ENCODE measurements at places on chromosomes 13 and 19.

- DNase-seq: no peak
Measured at GRCh38 chr13:105607016-105607415, 928.4 kb downstream of the EFNB2 start.

GRCh38 chr19:12287958-12288500, 6.7 kb downstream of the ZNF44 start:
- DNase-seq: no peak

DNA sequence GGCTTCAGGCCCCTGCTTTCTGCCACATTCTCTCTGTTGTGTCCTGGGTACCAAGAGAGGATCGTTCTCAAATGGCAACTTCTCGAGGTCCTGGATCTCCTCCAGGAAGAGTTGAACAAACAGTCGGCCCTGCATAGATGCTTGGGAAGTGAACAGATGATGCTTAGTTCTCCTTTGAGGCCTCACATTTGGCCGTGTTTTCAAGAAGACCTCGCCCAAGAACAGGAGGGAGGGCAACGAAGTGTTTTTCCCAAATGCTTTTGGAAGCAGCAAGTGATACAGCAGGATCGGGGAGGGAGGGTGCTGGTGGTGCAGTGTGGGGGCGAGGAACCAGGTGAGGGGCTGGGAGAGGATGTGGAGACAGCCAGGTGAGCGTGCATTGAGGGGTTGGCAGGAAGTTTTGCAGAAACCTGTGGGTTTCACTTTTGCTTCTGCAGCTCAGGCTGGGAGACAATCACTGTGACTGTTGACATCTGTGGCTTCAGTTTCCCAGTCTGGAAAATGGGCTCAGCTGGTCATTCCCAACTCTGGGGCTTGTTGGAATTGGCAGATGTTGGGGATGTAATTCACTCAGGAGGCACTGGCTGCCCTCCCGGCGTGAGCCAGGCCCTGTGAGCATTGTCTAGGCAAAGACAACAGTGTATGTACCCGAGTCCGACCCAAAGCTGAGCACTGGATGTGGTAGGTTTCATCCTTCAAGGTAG, 21.6 kb downstream of the MAST3 start:
- no peak for DNase-seq

- DNase-seq: no peak
Measured at GRCh38 chr13:114025714-114026431, 52.0 kb upstream of the C13orf46 start.

DNA sequence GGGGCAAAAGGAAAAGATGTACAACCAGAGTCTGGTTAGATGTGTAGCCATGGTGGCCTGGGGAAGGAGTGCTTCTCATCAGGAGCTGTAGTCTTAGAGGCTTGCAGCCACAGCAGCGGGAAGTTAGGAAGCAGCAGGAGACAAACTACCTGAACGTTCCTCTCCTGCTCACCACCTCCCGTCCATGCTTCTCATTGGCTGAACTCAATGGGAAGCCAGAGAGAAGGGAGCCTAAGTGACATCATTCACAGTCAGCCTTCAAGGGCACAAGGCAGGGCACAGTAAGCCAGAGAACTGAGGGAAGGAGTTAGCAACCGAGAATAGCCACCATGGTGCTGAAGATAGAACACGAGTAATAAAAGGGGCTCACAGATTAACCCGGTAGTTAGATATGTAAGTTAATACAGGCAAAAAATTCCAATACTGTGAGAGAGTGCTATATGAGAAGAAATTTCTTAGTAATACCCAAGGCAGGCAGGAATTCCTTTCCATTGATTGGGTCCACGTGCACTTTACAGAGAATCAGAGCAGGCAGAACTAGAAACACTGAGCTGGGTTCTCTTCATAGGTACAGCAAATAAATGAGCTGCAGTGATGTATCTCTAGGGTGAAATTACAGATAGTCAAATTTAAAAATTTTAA, 391.5 kb upstream of the DACH1 start:
- no peak for DNase-seq

- no peak for DNase-seq
Measured at GRCh38 chr19:31300422-31300821, 48.8 kb downstream of the TSHZ3 start.

DNA sequence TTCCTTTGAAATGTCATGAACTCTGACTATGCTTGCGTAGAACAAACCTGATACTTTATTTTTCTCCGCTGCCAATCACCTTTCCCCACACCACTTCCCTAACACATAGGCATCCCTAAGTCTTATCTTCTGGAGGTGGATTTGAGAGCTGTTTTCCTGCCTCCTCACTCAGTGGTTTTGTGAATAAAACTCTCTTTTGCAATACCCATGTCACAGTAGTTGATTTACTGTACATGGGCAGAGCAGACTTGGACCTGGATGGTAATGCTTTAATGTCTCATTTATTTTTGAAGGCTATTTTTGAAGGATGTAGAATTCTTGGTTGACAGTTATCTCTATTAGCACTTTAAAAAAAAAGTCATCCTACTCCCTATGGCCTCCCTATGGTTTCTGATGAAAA, 881.8 kb downstream of the SLITRK5 start:
- DNase-seq: no peak

- DNase-seq: no peak
Measured at GRCh38 chr13:112738606-112739005, 48.8 kb downstream of the ATP11A start.

DNA sequence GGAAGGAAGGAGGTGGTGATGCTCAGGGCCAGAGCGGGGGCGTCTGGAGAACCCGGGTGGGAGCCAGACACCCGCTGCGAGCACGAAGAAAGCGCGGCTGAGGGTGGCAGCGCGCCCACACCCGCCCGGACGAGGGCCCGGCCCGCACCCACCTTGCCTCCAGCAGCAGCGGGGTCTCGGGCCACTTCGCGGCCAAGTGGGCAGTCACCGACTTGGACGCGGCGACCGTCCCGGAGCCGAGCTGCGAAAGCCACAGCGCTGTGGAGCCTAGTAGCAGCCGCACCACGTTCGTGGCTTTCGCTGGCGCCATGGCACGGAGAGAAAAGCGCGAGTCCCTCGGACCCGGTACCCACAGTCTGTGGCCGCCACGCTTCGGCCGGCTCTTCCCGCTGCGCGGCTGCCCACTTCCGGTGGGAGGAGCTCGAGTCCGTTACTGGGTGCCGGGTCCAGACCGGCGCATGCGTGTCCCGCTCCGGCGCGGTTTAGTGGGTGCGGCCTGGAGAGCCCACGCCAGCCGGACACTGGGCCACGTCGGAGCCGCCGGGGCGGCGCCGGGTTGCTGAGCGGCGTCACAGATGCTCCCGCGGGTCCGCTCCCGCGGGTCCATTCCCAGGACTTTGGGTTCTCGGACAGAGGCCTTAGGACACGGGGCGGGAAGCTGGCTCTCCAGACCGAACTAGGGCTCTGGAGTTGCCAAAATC, at the start of gene UGGT2:
TSS of gene UGGT2 (minus strand) at position 399 of the 701 bp plus-strand sequence. CDS start at position 310, 89 bp downstream.
- peak; percentile 8 for DNase-seq

- DNase-seq: no peak
Measured at GRCh38 chr13:109771926-109772325, 14.5 kb downstream of the IRS2 start.

DNA sequence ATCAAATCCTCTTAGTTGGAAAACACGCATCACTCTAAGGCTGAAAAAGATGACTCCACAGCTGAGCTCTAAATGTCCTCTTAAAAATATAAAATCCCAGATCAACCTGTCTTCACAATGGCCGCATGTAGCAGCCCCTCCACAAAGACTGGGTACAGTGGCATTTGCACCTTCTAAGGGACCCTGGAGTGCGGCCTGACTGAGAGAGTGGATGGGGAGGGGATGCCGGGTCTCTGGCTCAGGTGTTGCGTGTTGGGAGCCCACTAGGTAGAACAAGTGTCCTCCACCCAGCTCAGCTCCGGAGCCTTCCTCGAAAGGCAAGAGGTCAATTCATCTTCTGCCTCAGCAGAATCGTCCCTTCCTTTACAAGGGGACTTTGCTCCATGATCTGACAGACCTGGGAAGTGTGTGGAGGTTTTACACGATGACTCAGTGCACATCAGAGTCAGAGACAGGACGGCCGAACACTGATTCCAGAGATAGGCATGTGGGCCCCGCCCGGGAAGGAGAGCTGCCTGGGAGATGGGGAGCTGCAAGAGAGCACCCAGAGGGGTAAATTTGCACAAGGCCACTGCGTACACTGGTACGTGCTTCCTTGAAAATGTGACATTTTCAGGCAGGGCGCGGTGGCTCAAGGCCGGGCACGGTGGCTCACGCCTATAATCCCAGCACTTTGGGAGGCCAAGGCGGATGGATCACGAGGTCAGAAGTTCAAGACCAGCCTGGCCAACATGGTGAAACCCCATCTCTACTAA, 23.5 kb upstream of the SLC15A1 start:
- no peak for DNase-seq

- no peak for DNase-seq
Measured at GRCh38 chr13:108752276-108752675, 122.9 kb downstream of the MYO16 start.

DNA sequence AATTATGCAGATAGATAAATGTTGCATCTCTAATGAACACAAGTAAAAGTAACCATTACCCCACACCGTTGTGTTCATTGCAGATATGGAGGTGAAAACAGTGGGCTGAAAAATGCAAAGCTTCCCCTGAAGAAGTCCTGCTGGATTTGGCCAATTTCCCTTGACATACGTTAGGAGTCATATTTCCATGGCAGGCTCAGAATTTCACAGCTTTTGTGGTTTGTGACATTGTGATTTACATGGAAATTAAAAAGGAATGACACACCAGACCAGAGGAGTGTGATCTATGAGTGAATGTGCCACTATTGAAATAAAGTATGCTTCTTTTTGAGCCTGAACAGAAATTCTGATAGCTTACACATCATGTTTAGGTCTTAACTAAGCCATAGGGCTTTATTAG, 221.1 kb upstream of the TMTC4 start:
- DNase-seq: no peak

DNA sequence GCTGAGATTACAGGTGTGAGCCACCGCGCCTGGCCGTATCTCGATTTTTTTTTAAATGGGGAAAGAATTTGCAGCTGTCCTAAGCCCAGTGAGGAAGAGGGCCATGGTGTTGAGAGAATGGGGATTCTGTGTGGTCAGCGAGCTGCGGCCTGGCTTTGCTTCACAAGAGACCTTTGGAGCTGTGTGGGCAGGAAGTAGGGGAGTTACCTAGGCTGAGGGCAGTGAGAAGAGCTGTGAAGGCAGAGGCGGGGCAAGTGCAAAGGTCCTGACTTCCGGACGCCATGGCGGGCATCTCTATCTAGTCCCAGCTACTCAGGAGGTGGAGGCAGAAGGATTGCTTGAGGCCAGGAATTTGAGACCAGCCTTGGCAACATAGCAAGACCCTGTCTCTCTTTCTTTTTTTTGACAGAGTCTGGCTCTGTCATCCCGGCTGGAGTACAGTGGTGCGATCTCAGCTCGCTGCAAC, 4.9 kb downstream of the AP2A1 start:
- no peak for DNase-seq

- peak; percentile 54 for DNase-seq
Measured at GRCh38 chr19:38617764-38618589, at the start of gene MAP4K1. Gene MAP4K1, minus strand, starts transcription at chr19:38617953. Its CDS starts 58 bp downstream, at chr19:38617895.

GRCh38 chr13:114268344-114269280, 12.8 kb upstream of the UPF3A start:
- no peak for DNase-seq

GRCh38 chr19:55228403-55229031, at the start of gene TMEM86B:
Gene TMEM86B, minus strand, starts transcription at chr19:55228763. Its CDS starts 22 bp downstream, at chr19:55228741.
- DNase-seq: no peak

GRCh38 chr19:47663911-47664771, 49.1 kb upstream of the EHD2 start:
- peak; percentile 10 for DNase-seq

DNA sequence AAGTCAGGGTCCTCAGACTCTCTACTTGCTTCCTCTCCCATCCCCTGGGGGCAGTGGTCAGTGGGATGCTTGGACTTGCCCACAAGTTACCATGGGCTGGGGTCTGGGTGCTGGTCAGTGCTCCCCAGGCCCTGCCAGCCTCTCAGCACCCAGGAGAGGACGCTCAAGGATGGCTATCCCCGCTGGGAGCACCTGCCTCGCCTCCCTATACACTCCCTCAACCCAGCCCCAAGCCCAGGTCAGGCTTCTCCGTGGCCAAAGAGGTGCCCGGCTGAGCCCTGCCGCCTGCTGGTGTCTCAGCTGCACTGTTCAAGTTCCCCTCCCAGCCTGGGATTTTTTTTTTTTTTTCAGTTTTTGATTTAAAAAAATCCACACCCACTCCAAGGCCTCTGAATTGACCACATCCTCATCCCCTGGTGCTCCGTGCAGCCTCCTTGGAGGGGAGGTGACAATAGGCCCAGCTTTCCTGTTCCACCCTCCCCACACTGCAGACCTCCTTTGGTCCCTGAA, 10.8 kb downstream of the F2RL3 start:
- DNase-seq: no peak

- DNase-seq: no peak
Measured at GRCh38 chr13:99310382-99311031, 3.3 kb upstream of the GPR183 start.

DNA sequence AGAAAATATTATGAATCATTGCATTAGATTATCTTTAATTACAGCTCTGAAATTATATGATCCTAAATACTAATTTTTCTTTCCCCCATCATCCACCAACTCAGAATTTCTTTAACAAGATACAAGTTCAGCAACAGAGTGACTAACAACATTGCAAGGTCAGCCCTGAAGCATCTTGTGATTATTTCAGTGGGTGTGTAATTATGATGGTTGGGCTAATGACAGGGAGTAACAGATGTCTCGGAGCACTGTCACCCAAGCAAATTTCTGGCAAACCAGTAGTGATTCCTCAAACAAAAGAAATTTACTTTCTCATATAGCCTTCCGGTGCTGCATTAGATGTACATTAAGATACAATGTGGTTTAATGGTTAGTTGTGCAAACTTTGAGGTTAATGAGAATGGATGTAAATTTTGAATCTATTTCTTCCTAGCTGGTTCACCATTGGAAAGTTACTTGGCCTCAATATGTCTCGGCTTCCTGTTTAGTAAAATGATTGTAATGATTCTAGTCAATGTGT, 238.9 kb downstream of the ITGBL1 start:
- no peak for DNase-seq

DNA sequence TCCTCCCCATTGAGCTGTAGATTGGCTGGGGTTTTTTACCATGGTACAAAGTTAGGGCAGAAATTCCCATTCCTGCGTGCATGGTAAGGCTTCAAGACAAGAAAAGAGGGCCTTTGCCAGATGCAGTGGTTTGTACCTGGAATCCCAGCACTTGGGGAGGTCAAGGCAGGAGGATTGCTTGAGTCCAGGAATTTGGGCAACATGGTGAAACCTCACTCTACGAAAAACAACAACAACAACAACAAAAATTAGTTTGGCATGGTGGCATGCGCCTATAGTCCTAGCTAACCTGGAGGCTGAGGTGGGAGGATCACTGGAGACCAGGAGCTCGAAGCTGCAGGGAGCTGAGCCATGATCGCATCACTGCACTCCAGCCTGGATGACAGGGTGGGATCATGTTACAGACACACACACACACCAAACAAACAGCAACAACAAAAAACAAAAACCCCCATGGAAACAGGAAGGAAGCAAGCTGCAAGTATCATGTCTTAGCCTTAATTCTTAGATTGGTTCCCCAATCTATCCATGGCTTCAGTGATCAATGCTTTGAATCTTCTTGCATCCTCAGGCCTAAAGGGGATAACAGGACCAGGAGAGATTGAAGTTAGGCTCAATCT, 5.5 kb upstream of the WTIP start:
- DNase-seq: no peak

GRCh38 chr13:107715496-107715895, 499.8 kb downstream of the LIG4 start:
- no peak for DNase-seq
